Stimulated activated CD8-positive, alpha-beta memory T cell treated with anti-CD3 and anti-CD28 coated beads, Interleukin-7, amount 100 ng/mL, for 48 hours (primary cell): ENCODE measurements at places on chromosomes 12 and 14.

GRCh38 chr12:123877968-123878367, 94.7 kb downstream of the CCDC92 start:
- no peak for DNase-seq

DNA sequence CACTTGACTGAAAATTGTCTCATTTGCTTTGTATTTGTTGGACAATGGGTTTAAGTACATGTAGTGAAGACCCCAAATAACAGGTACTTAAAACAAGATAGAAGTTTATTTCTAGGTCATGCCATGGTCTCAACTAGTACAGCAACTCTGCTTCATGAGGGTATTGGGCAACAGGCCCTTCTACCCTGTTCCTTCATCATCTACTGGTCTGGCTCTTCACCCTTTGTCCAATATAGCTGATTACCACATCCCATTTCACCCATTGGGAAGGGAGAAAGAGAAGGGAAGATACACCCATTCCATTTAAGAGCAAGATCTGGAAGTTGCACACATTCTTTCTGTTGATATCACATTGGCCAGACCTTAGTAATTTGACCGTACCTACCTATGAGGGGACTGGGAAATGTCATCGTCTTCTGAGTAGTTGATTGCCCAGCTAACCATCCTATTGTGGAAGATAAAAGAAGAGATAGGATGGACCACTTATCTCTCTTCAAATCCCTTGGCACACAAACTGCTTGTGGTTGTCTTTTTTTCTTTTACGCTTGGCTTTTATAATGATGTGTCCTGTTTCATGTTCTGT, 104.6 kb downstream of the DIP2B start:
- no peak for DNase-seq

DNA sequence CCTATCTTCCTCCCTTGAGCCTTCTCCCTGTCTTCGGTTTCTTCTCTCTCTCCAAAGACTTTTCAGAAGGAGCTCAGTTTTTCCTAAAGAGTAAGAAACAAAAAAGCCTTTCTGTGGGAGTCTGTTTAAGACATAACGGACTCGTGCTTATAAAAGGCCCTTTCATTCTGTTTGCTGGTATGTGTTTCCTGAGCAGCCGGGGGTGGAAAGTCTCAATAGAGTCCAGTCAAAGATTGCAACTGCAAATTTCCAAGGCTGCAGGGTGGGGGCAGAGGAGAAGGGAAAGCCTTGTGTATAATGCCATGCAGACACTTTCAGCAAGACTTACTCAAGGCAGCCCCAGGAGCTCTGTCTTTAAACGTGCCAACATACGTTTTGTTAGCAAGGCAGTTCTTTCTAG, 62.2 kb downstream of the GNG2 start:
- DNase-seq = no peak

DNA sequence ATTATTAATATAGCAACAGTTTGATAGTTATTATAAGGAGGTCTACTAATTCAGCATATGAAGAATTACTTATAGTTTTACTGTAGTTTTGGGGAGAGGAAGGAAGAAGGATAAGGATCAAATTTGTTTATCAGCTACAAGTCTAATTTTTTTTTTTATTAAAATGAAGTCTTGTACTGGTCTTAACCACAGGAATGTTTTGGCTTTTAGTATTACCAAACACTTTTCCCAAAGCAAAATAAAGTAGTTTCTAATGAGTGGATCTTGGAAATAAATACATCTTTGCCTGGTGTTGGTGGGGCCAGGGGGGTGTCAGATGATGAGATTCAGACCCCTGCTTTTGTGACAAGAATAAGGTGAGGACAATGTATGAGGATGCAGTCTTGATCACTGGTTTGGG, 57.2 kb upstream of the ZDHHC17 start:
- no peak for DNase-seq

DNA sequence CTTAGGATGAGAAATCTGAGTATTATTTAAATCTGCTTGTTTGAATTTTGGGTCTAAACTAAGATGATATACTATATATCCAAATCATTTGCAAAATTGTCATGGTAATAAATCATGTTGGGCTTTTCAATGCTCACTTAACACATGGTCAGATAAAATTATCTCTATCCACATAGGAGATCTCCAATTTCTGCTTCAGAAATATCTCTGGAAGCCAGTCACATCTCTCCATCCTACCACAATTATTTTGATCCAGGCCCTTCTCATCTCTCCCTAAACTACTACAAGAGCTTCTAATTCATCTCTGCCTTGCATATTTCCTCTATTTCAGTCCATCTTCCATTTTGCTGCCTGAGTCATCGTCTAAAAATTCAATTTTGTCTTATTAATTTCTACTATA, 3.8 kb downstream of the DCN start:
- no peak for DNase-seq

GRCh38 chr12:54980341-54980740, 4.2 kb downstream of the TESPA1 start:
- DNase-seq = no peak

DNA sequence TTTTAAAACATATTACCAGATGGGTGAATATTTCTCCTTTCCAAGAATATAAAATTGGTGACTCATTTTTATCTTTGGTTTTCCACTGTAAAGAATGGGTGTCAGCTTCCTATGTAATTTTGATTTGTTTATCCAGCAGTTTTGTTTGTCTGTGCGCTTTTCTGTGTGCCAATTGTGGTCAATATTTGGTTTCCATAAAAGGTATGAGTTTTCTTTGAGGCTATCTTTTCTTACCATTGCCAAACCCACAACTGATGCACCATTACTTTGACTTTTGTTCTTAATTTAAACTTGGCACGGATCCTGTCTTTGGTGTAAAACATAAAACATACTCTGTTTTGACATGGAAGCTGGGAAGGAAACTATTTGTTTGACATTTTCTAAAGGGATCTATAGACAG, 78.8 kb upstream of the NAV3 start:
- no peak for DNase-seq

- DNase-seq = no peak
Measured at GRCh38 chr14:101796016-101796415, 34.5 kb downstream of the PPP2R5C start.

DNA sequence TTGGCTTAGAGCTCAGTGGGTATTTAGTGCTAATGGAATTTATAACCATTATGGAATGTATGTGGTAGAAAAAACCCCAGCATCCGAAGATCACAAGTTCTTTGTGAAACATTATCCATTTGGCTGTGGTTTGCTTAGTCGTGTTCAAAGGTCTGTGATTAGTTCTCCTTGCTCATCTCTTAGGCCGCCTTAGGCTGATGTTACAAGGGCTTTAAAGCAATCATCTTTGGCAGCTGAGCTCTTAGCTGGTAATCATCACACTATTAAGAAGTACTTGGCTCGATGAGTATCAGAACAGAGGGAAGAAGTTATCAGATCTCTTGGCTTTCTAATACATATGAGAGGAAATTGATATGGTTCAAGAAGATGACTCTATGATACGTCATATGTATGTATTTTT, 124.1 kb upstream of the E2F7 start:
- DNase-seq = no peak

GRCh38 chr12:47851303-47851952, 31.7 kb upstream of the HDAC7 start:
- DNase-seq = no peak

GRCh38 chr14:99233222-99234035, 38.6 kb downstream of the BCL11B start:
- DNase-seq = no peak

- DNase-seq = no peak
Measured at GRCh38 chr12:108394196-108394595, 55.1 kb upstream of the CMKLR1 start.

DNA sequence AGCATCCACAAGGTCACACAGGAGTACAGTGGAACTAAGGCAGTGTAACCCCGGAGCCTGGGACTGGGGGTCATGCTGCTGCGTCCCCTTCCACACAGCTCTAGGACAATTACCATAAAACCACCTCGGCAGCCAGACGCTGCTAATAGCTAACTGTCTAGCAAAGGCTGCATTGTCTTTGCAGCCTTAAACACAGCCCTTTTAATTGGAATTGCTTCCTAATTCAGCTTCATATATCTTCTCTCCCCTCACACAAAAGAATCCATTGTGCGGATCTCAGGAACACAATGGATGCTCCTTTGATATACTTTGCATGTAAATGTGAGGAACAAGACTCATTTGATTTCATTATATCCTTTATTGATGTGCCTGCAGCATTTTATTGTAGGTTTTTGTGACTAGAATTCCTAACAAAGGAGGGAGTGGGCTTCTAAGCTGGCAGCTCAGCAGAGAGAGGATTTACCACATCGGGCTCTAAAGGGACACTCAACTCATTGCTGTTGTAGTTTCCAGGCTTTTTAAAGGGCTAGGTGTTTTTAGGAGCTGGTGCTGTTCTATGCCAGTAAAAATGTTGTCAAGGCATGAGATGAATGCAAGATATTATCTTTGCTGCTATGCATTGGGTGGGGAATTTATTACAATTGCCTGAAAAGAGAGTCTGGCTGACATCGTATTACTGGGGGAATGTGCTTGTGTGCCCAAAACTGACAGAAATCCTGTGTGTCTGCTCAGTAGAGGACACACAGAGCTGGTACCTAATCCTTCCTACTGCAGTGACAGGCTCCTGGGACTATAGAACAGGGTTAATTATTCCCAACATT, 30.4 kb upstream of the DACT1 start:
- no peak for DNase-seq

- DNase-seq = no peak
Measured at GRCh38 chr12:48961331-48961730, 4.0 kb upstream of the ARF3 start.

- no peak for DNase-seq
Measured at GRCh38 chr12:102169922-102170621, 27.6 kb downstream of the PMCH start.

DNA sequence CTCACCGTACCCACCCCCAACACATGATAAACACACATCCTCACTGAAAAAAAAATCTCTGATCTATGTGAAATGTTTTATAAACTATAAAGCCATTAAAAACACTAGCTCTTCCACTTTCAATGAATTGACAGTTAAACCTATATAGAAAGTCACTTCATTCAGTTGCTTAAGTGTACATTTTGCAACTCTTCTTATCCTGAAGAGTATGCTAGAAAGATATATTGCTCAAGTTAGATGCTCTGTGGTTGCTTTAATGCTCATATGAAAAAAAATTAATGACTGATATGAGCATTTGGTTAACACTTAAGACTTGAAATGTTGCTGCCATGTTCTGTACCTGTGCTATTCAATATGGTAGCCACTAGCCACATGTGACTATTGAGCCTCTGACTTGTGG, 21.0 kb upstream of the MIA2 start:
- no peak for DNase-seq

DNA sequence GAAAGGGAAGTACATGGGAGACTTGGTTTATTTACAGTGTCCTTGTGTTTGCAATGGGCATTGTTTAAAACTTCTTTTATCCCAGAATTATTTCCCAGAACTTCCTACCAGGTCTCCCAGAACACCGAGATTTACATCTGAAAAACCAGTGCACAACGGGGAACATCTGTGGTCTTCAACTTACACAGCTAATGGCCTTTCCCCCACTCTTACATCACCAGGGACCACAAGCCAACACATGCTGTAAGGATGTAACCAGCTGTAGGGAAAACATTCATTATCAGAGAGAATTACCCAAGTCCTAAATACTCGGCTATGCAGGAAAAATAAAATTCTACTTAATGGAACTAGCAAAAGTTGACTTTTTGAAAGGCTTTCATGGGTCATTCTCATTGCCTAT, 267.6 kb downstream of the DUSP6 start:
- DNase-seq = no peak

- no peak for DNase-seq
Measured at GRCh38 chr14:83171761-83172160, 1638.1 kb upstream of the SEL1L start.

GRCh38 chr14:102693006-102693755, 84.1 kb upstream of the TRAF3 start:
- DNase-seq = no peak

DNA sequence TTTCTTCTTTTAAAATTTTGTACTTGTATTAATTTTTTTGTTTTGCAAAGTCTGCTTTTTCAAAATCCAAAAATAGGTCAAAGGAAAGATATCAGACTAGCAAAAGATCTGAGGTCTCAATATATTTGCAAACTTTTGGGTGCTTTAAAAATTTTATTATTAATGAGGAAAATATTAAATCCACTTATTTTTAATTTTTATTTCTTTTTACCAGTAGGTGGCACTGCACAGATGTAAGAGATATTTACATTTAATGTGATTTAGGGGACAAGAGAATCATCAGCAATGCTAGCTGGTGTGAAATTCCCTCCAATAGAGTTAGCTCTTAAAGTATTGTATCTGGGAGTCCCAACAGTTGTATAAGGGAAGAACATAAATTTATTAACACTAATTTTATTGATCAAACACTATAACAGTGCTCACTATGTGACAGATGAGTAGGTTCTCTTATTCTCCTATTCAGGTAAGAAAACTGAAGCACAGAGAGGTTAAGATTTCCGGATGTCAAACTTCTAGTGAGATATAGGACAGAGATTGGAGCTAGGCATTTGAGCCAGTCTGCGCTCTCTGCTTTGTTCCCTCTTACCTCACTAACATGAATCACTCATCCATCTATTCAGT, 30.5 kb downstream of the ALX1 start:
- no peak for DNase-seq

GRCh38 chr12:98908866-98909265, 263.8 kb downstream of the APAF1 start:
- no peak for DNase-seq

GRCh38 chr14:53010193-53011040, 59.6 kb upstream of the FERMT2 start:
- DNase-seq = no peak

DNA sequence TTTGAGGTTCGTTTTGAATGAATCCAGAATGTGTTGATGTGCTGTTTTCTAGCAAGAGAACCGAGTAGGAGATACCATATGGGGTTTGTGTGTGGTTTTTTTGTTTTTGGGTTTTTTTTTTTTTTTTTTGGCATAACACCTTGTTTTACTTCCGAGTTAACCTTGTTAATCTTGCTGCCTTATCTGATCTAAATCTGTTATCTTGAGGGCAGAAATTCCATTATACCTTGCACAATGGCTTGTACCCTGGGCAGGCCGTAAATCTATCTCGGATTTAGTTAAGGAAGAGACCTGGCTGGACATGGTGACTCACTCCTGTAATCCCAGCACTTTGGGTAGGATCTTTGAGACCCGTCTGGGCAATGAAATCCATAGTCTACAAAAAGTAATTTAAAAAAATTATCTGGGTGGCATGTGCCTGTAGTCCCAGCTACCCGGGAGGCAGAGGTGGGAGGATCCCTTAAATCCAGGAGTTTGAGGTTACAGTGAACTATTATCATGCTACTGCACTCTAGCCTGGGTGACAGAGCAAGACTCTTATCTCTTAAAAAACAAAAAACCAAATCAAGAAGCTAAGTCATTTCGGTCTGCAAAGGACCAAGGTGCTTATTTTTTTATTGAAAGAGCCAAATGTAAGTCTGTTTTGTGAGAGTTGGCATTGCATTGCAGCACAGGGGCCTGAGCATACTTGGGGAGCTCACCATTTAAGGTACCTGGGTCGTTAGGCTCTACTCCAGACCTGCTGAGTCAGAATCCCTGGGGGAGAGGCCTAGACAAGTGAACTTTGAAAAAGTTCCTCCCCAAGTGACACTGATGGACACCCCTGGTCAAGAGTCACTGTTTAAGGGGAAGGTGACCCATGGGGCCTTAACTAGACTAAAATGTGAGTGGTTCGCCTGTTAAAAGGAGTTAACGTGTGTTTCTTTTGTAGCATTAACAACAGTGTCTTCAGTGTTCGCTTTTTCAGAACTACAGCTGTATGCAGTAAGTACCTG, 6.7 kb downstream of the DLST start:
- DNase-seq = no peak
